ENCODE measurements at places on chromosomes 5 and 9.

- DNase-seq, result no peak
These were observed 32.8 kb upstream of the CPEB4 start for GRCh38 chr5:173855162-173855994.

DNA sequence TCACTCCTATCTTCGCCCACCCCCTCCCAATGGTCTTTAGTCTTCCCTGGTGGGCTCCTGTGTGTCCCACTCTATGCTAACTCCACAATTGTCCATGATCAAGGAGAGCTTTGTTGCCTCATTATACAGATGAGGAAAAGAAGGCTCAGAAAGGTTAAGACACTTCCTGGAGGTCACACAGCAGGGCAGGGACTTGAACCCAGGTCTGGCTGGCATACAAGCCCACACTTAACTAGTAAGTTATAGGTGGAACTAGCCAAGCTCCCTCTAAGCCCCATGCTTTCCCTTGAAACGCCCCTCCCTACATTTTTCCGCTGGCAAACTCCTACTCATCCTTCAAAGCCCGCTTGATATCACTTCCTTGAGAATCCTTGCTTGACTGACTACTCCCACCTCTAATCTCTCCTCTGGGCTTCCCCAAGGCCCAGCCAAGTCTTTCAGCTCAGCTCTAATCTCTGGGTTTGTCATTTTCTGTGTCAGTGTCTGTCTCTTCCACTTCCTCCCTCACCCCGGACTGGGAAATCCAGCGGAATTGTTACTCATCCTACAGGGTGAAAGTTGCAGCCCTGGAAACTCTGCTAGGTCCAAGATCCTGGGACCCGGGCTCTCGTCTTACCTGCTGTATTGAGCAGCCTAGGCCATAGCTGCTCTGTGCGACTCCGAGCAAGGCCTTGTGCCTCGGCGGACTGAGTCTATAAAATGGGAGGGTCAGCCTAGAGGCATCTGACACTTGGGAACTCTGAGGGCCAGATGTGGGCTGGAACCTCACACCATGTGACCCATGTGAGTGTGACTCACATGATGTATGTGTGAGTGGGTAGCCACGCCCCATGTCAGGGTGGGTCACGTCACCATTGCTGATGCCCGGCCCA lies 144.5 kb downstream of the GAPVD1 start:
- DNase-seq, result no peak

GRCh38 chr9:34049630-34050384 lies 1.1 kb upstream of the UBAP2 start:
- no peak for DNase-seq

- no peak for DNase-seq
These were observed 140.9 kb downstream of the ZNF608 start for GRCh38 chr5:124605541-124605940.

- DNase-seq, result no peak
These were observed 280.4 kb downstream of the MEF2C start for GRCh38 chr5:88602584-88602983.

- DNase-seq, result no peak
These were observed 484.6 kb upstream of the PIK3R1 start for GRCh38 chr5:67730917-67731474.

DNA sequence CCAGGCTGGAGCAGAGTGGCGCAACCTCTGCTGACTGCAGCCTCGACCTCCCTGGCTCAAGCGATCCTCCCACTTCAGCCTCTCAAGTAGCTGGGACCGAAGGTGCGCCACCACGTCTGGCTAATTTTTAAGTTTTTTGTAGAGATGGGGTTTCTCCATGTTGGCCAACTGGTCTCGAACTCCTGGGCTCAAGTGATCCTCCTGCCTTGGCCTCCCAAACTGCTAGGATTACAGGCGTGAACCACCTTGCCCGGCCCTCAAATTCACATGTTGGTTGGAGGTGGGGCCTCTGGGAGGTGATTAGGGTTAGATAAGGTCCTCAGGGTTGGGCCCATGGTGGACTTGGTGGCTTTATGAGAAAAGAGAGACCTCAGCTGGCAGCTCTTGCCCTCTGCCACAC lies 10.1 kb downstream of the LCN12 start:
- DNase-seq, result no peak

DNA sequence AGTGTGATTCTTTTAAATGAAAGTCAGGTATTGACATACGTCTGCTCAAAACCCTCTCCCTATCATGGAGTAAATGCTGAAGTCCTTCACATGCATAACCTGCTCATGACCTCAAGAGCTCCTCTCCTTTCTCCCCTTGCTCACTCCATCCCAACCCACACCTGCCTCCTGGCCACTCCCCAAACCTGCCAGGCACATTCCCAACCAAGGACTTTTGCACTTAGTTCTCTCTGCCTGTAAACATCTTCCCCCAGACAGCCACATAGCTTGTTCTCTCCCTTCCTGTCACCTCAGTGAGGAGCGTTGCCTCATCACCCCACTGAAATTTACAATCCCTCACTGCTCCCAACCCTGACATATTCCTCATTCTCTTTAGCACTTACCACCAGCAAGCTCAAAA lies 8.7 kb downstream of the SETD9 start:
- no peak for DNase-seq

DNA sequence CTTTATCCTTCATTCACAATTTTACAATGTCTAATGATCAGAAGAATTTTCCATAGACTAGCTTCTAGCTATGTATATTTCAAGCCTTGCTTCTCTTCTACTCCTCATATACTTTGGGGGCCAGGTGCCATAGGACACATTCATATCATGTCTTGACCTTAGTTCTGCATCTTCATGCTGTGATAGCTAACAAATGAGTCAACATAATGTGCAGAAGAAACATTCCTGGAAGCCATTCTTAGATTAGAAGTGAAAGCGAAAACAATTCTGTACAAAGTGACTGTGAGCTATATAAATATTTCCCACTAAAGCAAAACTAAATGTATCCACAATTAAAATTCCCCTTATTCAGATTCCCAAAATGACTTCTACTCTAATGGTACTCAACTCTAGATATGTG lies 320.2 kb upstream of the NREP start:
- DNase-seq, result no peak

- no peak for DNase-seq
These were observed 6.9 kb upstream of the GRPEL2 start for GRCh38 chr5:149338364-149338763.

DNA sequence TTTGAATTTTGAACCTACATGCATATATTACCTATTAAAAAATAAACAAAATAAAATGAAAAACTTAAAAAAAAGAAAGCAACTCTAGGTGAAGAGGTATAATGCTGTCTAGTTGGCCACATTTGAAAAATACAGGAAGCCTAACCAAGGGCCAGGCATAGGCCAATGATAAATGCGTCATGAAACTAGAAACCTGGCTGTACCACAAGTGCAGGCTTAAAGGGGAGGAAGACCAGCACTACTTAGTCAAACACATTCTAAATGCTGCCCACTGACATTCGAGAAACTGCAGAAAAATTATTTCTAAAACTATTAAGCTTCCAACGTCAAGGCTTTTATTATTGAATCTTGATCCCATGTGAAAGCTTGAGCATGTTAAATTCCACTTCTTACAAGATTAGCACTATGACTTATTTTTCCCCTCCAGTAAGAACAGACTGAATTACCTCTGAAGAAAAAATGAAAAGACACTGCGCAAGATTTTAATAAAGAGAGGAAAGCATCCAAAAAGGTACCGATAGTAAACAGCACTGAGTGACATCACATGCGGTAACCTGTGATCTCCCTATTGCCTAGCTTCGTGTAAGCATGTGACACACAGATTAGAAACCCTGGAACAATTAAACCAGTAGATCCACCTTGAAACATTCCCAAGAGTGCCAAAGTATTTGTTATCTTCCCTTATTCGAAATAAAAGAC lies 16.2 kb downstream of the CDC14B start:
- no peak for DNase-seq

- no peak for DNase-seq
These were observed 102.3 kb downstream of the ENTREP1 start for GRCh38 chr9:69427286-69427685.

DNA sequence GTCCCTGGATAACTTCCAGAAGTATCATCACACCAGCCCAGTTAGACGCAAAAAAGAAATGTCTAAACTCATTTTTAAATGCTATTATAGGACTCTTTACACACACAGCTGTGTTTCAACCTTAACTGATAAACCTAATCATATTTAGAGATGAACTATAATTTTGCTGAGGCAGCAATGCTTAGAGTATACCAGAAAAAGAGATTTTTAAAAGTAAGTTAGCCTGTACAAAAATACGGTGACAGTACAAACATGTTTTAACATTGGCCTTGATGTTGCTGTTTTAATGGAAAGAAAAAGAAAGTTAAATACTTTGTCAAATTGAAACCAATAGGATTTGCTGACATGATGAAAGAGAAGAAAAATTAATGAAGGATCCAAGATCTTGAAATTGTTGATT lies 1341.2 kb upstream of the CDH6 start:
- no peak for DNase-seq

GRCh38 chr5:133938039-133938821 lies 30.2 kb downstream of the C5orf15 start:
- no peak for DNase-seq

GRCh38 chr9:87596862-87597261 lies 99.2 kb downstream of the DAPK1 start:
- no peak for DNase-seq

DNA sequence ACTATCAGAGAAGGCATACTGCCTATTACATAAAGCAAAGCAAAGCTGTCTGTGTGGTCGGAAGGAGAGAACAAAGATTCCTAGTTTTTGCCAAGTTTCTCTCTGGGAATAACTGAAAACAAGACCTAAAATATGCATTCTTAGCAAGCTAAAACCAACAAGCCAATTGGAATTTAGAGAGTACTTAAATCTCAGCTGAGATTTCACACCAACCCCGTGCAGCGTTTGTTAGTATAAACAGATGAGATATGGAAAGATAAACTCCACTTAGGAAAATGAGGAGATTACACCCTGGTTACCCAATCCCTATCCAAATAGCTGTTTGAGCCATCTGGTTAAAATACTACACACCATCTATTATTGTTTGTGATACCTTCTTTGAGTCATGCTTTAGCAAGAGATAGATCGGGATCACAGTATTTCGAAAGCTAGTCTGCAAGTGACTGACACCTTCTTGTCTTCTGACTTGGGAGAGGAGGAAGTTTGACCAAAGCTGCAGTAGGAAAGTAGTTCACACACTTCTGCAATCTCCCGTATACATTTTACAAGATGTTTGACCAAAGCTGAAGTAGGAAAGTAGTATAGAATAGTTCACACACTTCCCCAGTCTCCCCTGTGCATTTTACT lies 18.2 kb downstream of the FAF2 start:
- DNase-seq, result no peak

DNA sequence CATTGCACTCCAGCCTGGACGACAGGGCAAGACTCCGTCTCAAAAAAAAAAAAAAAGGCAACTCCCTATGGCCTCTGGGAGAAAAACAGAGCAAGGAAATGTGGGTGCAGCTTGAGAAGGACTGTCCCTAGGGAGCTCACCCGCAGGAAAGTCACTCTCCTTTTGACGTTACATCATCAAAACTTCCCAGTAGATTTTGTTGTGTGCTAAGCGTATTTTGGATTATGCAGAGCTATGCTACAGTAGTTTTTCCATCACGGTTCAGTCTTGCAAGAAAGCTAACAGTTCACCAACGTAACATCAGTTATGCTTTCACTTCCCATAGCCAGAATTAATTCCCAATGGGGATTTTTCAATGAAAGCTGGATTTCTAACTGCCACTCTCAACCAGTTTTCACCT lies 138.8 kb downstream of the HSD17B3 start:
- DNase-seq, result no peak

GRCh38 chr5:53386341-53386740 lies 94.1 kb upstream of the FST start:
- DNase-seq, result no peak

- DNase-seq, result no peak
These were observed 68.7 kb upstream of the WDR41 start for GRCh38 chr5:77560677-77561263.

DNA sequence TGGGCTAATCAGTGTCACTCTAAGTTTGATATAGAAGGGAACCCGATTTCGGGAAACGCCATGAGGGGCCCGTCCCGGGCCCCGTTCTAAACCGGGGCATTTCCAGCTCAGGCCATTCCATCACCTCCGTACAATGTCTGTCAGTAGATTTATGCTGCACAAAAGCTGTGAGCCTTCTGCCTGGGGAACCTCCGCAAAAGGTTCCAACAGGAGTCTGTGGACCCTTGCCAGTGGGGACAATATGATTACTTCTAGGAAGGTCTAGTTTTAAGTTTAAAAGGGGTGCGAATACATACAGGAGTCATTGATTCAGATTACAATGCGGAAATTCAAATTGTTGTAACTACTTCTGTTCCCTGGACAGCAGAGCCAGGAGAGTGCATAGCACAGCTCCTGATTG lies 57.6 kb downstream of the RAPGEF1 start:
- no peak for DNase-seq

GRCh38 chr5:131067636-131068035 lies 97.4 kb downstream of the HINT1 start:
- DNase-seq, result no peak

- peak; percentile 2 for DNase-seq
These were observed 78.8 kb downstream of the GIN1 start for GRCh38 chr5:103041071-103041676.

- no peak for DNase-seq
These were observed 86.7 kb upstream of the NFIB start for GRCh38 chr9:14400658-14400995.

- peak; percentile 90 for DNase-seq
These were observed 1.2 kb downstream of the TTC33 start for GRCh38 chr5:40754381-40755092.

DNA sequence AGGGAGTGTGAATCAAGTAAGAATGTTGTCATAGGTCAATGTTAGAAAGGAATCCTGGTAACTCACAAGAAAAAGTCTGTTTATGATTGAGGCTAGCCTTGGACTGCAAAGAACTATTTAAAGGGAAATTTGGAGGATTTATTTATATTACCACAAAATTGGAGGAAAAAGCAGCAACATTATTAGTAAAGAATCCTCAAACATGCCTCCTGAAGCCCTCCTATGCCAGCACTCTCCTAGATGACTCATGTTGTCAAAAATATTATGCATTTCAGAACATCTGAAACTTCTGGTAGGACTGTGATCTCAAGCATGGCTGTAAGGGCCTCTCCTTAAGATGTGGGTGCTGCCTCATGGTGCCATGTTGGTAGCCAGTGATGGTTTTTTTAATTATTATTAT lies 628.5 kb downstream of the CHSY3 start:
- DNase-seq, result no peak
